Stimulated activated CD4-positive, alpha-beta T cell treated with anti-CD3 and anti-CD28 coated beads, Interleukin-2, amount 100 ng/mL, for 4 hours (primary cell): ENCODE measurements at places on chromosomes 6 and 20.
A peak's percentile ranks its signal among the peaks of the same experiment; 100 is the strongest.

GRCh38 chr6:88683734-88684133 is 279.7 kb downstream of the RNGTT start:
- no peak for DNase-seq

DNA sequence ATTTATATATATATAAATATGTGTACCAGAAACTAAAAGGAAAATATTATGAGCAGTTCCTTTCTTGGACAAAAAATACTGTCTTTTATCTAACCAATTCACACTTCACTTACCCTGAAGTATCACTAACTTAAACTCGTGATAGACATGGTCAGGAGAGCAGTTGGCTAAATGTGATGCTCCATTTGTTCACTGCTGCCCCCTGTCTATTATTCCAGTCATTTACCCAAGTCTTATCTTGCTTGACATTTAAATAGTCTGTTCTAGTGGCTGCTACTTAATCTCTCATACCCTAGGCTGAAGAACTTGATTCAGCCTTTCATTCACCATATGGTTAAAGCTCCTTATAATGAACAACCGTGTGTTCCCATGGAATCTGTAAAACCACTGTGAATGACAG is 789.6 kb upstream of the EYS start:
- no peak for DNase-seq

GRCh38 chr20:63978319-63979228 is 868 bp downstream of the SAMD10 start:
- peak; percentile 33 for DNase-seq

DNA sequence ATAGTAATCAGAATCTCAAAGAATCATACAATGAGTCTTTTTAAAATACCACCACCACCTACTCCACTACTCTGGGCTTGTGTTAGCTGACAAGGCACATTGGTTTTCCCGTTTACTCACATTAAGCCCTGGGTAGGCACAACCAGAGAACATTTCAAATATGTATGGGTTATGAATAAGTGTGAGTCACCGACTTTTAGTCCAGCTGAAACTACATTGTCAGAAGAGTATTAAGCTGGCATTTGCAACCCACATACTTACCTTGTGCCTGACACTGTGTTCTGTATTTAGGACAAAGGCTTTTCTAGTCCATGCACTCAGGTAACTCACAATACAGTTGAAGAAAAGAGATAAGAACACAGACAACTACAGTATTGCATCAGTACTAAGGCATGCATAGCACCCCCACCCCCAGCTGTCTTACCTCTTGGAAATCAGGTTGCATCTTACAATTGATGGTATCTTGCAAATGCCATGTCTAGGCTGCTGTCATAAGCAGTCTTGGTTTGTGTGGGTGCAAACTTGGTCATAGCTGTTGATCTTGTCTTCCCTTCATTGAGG is 40.3 kb upstream of the AHI1 start:
- no peak for DNase-seq

- no peak for DNase-seq
Observed at GRCh38 chr6:139763468-139764210, 389.2 kb upstream of the CITED2 start.

DNA sequence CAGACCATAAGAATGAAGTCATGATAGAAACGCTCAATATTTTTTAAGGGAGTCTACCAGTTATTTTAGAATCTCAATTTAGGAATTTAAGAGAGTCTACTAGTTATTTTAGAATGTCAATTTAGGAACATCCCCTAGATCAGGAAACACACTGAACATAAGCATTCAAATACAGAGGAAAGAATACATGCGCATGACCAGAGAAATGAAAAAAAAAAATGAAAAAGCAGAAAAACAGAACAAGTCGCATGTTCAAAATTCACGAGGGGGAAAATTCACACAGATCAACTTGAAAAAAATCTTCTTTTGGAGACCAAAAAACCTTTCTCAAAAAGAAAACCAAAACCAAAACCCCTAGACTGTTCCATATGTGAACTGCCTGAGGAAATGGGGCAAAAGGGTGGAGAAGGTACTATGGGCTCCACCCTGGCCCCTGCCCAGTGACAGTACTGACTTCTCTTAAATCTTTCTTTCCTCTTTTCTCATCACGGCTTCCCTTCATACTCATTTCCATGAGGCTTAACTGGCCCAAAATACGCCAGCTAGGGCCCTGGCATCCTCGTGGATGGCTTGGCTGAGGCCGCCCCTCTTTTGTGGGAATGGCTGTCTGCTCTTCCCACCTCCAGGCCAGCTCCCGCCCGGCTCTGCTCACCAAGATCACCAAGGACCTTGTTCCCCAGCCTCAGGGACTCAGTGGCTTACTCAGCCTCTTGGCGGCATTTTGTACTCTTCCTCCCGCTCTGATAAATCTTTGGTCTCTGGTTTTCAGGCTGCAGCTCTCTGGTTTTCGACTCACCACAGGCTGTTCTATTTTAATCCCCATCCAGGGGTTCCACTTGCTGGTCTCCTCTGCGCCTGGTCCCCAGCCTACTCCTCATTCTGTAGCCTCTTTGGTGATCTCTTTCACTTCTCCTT is 11.2 kb downstream of the ZBTB2 start:
- DNase-seq = no peak

GRCh38 chr6:140932909-140933308 is 1199.8 kb upstream of the GJE1 start:
- DNase-seq = no peak

- DNase-seq = no peak
Observed at GRCh38 chr6:123780021-123780420, 23.6 kb upstream of the NKAIN2 start.

DNA sequence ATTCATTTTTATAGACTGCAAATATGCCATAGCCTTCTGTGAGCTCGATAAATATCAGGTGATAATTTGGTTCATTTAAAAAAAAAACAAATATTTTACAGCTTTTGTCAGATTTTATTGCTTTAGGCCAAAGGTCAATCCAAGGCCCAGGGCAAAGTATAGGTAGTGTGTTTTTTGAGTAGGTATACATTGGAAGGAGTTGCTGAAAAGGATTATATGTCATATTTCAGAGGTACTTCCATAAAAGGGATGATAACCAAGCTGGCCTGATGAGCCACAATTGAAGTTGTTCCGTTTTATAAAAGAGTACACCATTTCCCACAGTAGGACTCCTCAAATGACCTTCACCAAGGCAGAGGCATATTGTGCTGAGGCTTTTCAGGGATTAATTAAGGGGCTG is 452.8 kb upstream of the FLRT3 start:
- DNase-seq = no peak

DNA sequence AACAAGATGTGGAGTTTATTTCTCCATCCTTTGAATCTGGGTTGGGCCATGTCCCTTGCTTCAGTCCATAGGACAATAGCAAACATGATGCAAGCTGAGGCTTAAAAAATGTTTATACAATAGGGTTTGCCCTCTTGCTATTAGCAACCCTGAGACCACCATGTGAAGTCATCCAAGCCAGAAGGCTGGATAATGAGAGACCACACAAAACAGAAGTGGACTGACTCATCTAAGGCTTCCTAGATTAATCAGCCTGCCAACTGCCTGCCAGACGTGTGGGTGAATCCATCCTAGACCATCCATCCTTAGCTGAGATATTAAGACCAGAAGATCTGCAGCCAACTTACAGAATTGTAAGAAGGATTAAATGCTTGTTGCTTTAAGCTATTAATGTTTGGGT is 38.1 kb upstream of the ISM1 start:
- DNase-seq = no peak

DNA sequence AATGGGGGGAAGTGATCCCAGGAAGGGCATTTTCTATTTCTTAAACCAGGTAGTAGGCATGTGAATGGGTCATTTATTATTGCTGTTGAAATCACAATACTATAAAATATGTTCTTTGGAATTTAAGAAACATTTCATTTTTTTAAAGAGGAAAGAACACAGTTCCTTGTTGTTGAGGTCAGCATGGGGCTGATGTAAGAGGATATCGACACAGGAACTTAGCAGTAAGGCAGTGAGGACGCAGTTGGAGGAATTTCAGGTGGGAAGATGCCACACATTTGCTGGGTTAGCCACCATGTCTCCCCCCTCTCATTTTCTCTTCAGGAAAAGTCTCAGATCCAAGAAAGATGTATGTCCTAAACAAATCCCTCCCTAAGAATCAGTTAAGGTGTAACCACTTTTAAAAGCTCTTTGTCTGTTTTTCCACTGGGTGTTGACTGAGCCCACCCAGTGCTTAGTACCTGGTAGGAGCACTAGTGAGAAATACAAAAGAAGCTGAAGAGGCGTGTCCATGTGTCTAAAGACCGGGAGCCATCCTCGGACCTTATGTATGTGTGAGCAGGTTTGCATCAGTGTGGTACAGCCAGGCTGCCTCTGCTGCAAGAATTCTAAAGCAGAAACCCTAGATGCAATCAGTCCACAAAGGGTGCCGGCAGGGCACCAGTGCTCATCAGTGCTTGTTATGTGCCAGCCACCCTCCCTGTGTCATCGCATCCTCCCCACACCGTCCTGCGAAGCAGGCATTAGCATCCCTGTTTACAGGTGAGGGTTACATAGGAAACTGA is 98.9 kb downstream of the TCP11 start:
- no peak for DNase-seq

DNA sequence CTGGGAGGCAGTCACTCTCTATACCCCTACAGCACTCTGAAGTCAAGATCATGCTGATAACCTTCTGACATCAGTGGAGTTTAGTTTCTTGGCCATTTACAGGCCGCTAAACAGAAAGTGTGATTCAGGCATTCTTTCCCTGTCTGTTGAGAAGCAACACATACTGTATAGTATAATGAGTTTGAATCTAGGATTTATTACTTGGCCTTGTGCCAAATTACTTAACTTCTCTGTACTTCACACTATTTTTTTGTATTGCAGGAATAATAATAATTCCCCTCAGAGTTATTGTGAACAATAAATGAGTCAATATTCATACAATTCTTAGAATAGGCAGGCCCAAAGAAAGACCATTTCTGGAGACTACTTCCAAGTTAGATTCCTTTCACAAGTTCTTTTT is 4.1 kb downstream of the ZNF391 start:
- no peak for DNase-seq

DNA sequence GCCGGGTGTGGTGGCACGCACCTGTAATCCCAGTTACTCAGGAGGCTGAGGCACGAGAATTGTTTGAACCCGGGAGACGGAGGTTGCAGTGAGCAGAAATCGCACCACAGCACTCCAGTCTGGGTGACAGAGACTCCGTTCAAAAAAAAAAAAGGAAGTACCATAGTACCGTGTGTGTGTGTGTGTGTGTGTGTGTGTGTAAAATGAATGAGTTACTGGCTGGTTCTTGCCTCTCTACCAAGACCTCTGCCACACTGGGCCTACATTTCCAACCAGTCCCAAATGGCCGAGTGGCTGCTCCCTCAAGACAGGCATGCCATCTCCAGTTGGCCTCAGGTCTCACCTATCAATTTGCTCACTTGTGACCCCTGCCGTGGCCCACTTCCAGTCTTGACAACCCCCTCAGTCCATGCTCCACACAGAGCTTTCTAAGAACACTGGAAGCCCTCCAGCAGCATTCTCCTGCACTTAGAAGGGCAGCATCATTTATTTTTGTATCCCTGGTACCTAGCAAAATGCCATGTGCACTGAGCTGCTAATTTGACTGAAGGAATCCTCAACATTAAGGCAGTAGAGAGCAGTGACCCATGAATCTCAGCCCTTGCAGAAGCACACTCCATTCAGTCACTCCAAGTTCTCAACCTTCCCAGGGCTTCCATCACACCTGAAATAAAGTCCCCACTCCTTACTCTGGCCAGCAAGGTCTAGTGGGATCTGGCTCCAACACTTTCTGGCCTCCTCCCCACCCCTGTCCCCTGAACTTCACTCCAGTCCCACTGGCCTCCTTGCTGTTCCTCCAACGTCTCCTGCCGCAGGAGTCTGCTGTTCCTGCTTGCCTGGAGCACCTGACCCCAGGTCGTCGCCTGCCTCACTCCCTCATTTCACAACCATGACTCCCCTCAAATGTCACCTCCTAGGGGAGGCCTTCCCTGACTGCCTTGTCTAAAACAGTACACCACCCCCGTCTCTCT is 29.9 kb downstream of the COX4I2 start:
- no peak for DNase-seq

DNA sequence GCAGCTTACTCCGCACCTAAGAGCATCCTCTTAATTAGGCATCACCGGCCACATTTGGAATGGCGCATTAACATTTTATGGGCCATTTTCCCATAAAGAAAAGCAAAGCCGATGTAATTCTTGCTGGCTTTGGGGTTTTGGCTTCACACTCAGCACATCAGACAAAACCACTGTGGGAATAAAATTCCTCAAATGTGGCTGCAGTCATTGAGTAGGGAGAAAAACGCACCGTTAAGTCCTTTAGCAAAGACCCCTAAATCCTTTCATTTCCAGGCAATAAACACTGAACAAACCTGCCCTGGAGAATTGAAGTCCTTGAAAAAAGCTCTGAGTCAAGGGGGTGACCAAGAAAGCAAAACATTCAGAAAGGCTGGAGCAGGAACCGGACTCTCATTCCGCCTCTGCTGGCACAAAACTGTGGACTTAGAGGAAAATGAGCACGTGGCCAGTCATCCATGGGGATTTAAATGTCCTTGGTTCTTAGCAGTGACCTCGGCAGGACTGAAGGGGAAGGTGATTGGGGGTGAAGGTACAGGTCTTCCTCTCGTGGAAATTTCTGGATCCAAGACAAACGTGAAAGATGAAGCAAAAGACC is 102.9 kb downstream of the CDH4 start:
- no peak for DNase-seq

- no peak for DNase-seq
Observed at GRCh38 chr6:33418690-33419291, 884 bp upstream of the CUTA start.

DNA sequence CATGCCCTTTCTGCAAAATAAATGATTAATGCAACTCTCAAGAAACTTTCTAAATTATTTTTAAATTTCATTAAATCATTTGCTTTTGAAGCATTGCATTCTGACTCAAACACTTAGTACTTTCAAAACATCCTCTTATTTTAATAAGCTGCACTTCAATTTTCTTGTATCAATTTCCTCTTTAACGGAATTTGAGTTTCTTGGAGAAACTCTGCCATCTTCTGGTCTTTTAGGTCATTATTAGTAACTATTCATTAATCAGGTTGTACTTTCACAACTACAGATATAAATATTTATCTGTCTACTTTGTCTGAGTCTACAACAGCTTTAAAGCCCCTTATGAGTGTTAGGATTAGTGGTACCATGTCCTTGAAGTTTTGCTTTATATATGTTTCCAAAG is 30.2 kb downstream of the TMX4 start:
- DNase-seq = no peak

- no peak for DNase-seq
Observed at GRCh38 chr6:7543789-7544424, 2.4 kb downstream of the DSP start.

GRCh38 chr6:104730450-104730849 is 129.3 kb downstream of the HACE1 start:
- DNase-seq = no peak

- DNase-seq = no peak
Observed at GRCh38 chr20:20897922-20898321, 185.5 kb upstream of the RALGAPA2 start.

- no peak for DNase-seq
Observed at GRCh38 chr6:110114004-110114403, 65.5 kb downstream of the WASF1 start.
